Peyer's patch (tissue), 4 donors: ENCODE measurements at places on chromosomes 5 and 9.

GRCh38 chr9:75148561-75148960 is 60.2 kb downstream of the OSTF1 start:
- no peak for DNase-seq

GRCh38 chr5:175872287-175873087 is 1.1 kb downstream of the CPLX2 start:
- DNase-seq, result no peak

DNA sequence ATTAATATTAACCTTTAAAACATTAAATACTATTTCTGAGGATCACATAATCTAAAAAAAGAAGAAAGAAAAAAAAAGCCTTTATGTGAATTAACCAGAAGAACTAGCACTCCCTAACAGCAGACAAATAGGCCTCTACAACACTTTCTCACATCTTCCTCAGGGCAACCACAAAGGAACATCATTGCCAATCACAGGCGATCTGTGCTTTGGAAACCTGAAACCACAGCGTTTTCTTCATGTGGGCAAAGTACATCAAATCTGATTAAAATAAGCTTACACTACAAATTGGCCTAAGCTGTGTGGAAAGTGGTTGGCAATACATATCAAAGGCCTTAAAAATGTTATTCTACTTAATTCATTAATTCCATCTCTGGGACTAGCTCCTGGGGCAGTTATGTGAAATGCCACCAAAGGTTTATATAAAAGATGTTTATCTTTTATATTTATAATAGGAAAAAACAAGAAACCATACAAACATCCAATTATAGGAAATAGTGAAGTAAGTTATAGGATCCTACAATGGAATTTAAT is 184.8 kb upstream of the TBCA start:
- no peak for DNase-seq

GRCh38 chr9:108743416-108743815 is 112.4 kb downstream of the ACTL7B start:
- DNase-seq, result no peak

DNA sequence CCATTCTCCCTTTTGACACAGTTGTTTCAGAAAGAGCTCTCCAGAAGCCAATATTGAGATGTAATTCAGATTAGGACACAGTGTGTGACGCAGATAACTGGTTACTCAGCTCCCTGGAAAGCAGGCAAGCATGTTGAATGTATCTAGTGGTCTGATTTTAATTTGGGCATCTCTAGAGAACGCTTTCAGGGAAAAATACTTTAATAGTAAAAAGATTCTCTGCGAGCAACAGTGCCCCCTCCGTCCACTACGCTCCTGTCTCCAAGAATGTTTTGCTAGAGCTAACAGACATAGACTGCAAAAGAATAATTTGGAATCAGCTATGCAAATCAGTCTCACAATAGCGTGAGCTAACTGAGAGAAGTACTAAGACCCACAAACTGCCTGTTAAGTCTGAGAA is 23.3 kb downstream of the CFAP90 start:
- DNase-seq, result no peak

GRCh38 chr5:178372142-178372571 is 139.6 kb upstream of the PHYKPL start:
- DNase-seq, result no peak

- no peak for DNase-seq
Observed at GRCh38 chr5:93884254-93884653, 142.9 kb upstream of the POU5F2 start.

DNA sequence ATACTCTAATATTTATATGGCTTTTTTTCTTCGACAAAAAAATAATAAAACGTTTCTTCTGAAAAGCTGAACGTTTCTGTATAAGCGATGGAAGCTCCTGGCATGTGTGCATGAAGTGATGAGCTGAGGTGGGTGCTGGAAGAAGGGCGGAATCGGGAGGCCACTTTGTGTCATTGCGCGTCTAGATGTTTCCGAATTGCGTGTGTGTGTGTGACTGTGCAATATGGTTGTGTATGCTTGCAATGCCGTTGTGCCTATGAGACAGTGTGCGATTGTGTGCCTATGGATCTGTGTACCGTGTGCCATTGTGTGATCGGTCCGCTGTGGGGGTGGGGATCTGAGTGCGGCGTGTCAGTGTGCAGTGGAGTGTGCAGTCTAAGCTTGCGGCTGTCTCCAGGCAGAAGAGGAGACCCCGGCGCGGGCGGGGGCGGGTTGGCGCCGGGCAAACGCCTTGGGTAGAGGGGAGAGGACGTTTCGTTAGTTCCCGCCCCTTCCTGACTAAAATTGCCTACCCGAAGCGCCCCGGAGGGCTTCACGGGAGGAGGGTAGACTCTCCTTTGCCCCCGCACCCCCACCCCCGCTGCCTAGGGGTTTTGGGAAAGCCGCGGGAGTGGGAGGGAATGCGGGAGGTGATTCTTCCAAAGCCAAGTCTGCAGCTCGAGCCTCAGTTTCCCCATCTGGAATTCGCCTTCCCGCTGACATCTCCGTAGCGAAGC is 24.2 kb downstream of the PCDHGC5 start:
- DNase-seq, result peak; percentile 57

DNA sequence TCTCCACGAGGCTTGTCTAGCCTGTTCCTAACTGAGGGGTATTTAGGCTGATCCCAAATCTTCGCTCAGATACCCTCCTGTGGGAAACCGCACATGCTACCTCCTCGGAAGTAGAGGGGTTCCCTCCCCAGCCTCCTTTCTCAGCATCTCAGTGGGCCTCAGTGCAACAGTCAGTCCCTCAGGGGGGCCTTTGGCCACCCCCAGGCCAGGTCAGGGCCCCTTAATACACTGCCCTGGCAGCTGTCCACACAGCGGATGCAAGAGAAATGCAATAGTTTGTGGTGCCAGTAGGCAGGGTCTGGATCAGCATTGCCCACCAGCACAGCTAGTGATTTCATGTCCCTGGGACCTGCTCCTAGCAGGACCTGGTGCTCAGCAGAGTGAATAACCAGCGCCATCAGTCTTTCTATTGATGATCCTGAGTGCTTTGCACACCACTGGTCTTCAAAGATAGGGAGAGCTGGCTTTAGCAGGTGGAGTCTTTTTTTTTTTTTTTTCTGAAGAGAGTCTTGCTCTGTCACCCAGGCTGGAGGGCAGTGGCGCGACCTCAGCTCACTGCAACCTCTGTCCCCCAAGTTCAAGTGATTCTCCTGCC is 7.5 kb downstream of the PLPP7 start:
- DNase-seq, result no peak

DNA sequence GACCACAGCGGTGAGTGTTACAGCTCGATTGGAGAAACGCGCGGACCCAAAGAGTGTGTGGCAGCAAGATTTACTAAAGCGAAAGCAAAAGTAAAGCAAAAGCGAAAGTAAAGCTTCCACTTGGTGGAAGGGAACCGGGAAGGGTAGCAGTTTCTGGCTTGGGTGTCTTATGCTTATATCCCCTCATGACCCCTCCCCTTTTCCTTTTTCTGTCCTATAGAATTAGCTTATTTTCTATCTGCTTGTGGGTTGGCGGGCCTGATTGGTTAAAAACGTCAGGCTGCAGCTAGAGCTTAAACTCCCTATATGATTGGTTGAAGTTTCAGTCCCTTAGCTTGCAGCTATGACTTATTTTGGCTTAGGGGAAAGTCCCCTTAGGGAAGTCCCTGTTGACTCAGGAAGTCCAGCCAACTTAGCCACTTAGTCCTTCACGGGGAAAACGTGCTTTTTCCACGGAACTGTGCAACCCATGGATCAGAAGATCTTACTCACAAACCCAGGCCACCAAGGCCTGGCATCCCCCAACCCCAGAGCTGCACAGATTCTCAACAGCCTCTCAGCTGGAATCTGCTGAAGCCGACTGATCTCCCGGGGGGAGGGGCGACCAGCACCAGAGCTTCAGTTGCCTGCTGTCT is 114.2 kb upstream of the ADAMTS16 start:
- no peak for DNase-seq

DNA sequence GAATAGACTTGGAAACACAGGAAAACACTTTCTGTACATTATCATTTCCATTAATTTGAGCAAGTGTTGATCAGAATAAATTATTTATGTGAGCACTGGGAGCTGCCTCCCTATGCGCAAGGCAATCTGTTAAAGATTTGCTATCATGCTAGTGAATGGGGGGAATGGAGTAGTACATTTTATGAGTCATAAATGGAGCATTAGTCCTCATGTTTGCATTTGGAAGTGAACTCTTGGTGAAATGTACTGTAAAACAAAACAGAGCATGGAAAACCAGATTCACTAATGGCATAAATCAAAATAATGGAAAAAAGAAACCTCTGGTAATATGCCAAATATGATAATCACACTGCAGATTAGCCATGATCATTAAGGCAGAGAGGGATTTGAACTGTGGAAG is 40.5 kb upstream of the TMC1 start:
- DNase-seq, result no peak

DNA sequence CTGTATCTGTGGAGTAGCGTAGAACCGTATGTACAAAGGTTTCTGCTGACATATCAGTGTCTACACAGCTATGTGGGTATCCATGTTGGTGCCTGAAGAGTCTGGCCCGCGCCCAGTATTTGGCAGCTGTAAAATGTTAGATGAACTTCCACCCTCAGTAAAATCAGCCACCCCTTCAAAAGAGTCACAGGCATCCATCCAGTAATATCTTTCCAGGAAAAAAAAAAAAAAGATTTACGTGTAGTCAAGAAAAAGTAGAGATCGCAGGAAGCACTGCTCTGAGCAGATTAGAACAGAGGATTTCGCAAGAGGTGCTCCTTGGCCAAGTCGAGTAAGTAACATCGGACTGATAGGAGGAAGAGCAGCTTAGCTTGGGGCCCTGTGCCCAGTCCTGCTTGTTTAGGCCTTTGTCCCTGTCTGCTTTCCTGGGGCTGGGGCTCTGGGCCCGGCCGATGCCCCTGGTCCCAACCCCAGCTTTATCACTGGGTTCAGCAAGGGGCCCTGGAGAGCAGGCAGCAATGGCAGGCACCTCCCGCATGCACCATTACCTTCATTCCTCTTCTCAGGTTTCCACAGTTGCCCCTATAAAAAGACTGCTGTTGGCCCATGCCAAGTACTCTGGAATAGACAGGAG is 21.2 kb downstream of the DAPK1 start:
- DNase-seq, result peak; percentile 73

DNA sequence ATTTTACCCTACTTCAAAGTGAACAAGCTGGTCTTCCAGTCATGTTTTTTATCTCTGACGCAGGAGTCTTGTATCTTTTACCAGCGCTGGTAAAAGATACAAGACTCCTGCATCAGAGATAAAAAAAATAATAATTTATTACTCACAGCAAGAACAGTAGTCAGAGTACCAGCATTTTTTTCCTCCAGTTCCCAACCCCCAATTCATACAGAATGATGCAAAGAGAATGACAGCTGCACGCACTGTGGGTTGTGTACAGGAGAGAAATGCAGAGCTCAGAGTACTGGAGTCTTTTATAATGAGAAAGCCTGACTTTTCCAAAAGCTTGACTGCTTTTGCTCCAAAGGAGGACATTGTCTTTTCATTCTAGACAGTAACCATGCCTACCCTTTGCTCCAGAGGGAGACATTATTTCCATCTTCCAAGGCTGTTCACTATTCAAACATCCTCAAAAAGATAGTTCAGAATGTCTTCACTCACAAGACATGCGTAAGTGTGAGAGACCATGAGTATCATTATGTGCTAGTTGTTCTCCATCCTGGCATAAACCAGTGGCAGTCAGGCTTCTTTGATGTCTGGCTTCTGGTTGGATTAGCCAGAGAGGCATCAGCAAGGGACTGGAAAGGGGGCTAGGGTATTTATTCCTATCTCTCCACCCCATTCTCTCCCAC is 14.3 kb upstream of the RANBP6 start:
- DNase-seq, result no peak

GRCh38 chr5:55929020-55929799 is 65.6 kb downstream of the IL6ST start:
- no peak for DNase-seq

DNA sequence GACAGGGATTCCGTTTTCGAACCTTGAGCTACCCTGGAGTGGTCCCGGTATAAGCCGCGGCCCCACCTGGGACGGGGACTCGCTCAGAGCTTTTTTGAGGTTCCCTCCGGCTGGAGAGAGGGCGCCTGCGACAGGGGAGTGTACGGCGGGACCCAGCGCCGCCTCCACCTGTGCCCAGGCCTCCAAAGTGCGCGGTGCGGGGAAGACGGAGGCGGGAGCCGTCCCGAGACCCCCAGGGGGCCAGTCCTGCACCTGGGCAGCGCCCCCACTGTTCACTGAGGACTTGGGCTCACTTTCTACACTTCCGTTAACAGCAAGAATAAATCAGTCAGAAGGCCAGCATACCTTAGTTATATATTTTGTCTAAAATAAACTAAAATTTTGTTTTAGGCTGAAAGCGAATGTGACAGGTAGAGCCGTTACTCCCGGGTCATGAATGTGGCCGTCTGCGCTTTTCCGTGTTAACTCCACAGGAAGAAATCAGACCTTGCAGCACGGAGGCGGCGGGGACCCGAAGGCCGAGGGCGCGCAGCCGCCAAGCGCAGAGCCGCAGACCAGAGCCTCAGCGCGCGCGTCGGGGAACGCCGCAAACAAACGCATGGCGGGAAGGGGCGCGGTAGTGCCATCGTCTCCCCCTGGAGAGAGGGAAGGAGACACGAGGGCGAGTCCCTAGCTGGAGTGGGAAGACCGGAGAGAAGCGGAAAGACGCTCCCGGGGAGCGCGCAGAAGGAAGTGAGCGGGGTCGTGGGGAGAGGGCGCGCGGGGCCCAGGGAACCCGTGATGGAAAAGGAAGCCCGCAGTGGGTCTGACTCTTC is 14.1 kb downstream of the TRIM7 start:
- DNase-seq, result peak; percentile 69

GRCh38 chr5:96279801-96280542 is 153.1 kb downstream of the PCSK1 start:
- no peak for DNase-seq

DNA sequence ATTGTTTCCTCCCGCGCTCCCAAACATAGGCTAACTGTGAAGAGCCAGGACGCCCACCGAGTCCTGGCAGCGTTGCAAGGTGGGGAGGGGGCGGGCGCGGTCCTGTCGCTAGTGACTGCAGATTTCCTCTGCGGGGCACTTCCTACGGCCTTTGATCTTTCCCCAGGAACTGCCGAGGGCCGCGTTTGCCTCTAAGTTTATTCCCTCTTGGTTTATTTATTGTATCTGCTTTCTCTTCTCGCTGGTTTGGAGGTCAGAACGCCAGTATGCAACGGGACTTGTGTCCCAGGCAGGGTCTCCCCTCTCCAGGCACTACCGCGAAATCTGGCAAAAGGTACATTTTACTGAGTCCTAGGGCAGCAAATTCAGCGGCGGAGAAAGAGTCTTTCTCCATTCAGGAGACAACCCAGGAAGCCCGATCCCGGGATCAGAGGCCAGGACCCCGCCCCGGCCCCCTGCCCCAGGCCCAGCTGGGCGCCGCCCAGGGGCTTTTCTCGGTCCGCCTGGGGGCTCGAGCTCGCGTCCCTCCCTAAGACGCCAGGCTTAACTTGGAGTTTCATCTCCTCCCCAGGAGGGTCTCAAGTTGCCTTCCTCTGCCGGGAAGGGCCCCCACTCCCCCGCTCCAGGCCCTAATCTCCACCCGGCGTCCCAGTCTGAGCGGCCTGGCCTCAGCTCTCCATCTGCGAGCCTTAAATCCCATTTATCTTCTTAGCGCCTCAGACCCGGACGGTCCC is 884 bp upstream of the EGFLAM start:
- no peak for DNase-seq

GRCh38 chr9:110971705-110972104 is 66.6 kb downstream of the LPAR1 start:
- DNase-seq, result no peak
